Fibroblast of gingiva (primary cell): ENCODE measurements at places on chromosomes 4 and X.

DNA sequence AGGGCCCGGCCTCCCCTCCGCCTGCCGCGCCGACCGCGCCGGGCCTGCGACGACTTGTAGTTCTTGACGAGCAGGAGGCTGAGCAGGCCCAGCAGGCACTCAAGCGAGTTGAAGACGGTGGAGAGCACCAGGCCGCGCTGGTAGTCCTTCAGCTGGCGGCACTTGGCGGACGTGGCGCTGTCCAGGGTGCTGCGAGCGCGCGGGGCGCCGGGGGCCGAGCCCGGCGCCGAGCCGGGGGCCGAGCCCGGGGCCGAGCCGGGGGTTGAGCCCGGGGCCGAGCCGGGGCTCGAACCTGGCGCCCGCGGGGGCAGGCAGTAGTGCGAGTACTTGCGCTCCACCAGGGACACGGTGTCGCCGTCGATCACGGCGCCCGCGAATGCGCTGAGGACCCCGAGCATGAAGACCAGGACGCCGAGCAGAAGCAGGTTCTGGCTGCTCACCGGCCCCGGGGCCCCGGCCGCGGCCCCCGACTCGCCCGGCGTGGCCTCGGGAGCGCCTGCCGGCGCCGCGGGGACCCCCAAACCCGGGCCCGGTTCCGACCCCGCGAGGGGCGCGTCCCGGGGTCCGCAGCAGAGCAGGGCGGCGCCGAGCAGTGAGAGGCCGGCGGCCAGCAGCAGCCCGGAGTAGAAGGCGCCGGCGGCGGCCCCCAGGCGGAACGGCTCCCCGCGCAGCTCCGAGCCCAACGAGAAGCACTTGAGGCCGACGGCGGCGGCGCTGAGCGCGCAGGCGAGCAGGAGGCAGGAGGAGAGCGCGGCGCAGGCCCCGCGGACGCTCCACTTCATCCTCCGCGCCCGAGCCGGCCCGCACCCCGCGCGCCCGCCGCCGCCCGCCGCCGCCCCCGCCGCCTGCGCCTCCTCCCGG, 584 bp downstream of the TMEM271 start:
- peak; percentile 33 for DNase-seq

GRCh38 chr4:132572210-132572609, 576.9 kb upstream of the PCDH10 start:
- DNase-seq, result no peak

GRCh38 chr4:7003176-7003878, 39.8 kb upstream of the TADA2B start:
- DNase-seq, result no peak

DNA sequence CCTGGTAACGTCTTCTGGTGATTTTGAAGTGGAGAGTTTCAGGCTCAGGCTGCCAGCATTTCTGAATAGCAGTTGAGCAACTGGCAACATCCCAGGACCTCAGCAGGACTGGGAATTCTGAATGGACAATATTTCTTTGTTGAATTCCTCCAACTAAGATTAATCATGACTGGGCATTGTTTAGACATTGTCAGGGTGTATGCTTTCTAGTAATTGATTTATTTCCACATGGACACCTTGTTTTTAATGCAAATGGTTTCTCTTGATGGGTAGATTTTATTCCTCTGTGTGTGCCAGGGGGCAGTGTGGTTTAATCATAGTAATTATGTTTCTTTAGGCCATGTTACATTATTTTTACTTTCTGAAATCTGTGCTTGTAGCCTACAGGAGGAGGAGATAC, 1004.7 kb upstream of the LCORL start:
- DNase-seq, result no peak

DNA sequence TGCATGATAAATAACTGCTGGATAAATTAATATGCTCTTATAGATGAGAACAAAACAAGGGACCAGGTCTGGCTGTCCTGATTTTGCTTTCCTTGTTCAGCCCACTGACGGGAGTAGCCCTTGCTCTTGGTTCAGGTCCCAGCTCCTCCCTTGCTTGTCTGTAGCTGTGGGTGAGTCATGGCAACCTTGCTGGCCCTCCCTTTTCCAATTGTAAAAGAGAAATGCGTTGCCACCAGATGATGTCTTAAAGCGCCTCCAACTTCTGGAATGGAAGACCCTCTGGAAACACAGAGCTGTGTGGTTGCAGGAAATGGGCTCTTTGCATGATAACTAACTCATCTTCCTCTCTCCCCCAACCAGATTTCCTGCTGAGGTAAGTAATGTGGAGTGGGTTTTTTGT, 171.4 kb downstream of the AASDH start:
- no peak for DNase-seq

- no peak for DNase-seq
Observed at GRCh38 chr4:117328333-117328732, 243.0 kb upstream of the TRAM1L1 start.

DNA sequence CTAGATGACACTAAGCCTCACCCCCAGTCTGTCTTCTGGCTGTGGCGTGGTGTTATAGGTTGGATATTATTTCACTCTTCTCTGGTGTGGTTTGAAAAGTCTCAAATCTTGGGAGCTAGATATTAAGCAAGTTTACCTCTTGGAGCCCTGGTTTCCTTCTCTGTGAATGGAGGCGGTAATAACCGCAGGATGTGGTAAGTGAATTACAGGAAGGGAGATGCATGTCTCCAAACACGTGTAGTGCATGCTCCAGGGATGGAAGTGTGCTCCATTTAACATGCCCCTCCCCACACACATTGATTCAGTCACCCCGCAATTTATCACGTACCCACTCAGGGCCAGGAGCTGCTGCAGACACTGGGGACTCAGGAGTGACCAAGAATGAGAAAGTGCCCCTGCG, 4.9 kb downstream of the ZNF275 start:
- DNase-seq, result no peak

- DNase-seq, result peak; percentile 1
Observed at GRCh38 chrX:97898798-97899197, 1015.1 kb downstream of the RPA4 start.
